Lung microvascular endothelial cell (primary cell): ENCODE measurements at places on chromosomes 12 and 14. TPM values are rescaled to one million over a fixed set of nuclear protein-coding genes. Genes with fewer than 3 reads are reported as not detected.

The COX8C gene
- not detected in 2 replicates for total RNA-seq

The ANAPC7 gene
- total RNA-seq = 24.6 and 37.1 TPM in 2 replicates

The NTN4 gene
- total RNA-seq = 216 and 678 TPM in 2 replicates

The TOMM20L gene
- total RNA-seq = not detected in 2 replicates

The LMNTD1 gene
- total RNA-seq = under 0.01 TPM in 1 of 2 replicates, not detected in the other
